ENCODE measurements at places on chromosomes 13 and 19. TPM values are rescaled to one million over a fixed set of nuclear protein-coding genes. Genes with fewer than 3 reads are reported as not detected.

The RASIP1 gene
- total RNA-seq: 0.71 TPM

The UBL3 gene
- 17.2 TPM for total RNA-seq

The LYPD3 gene
- 13.3 TPM for total RNA-seq

The ZNF682 gene
- total RNA-seq: 2.1 TPM

The PSG7 gene
- not detected for total RNA-seq

The F10 gene
- not detected for total RNA-seq

The ZNF808 gene
- total RNA-seq: 18.5 TPM

The ZNF460 gene
- 168 TPM for total RNA-seq

The C19orf85 gene
- total RNA-seq: not detected

The ZNF254 gene
- total RNA-seq: 13.5 TPM

The S1PR4 gene
- total RNA-seq: 0.43 TPM

The SLC25A41 gene
- total RNA-seq: 0.21 TPM

The SIGLEC10 gene
- not detected for total RNA-seq

The TBC1D4 gene
- 24.6 TPM for total RNA-seq

The TUBA3C gene
- not detected for total RNA-seq

The OR4F17 gene
- total RNA-seq: not detected

The PDE4A gene
- 1.9 TPM for total RNA-seq

The ALKBH7 gene
- 35.5 TPM for total RNA-seq

The ZNF729 gene
- not detected for total RNA-seq

The STARD13 gene
- total RNA-seq: 0.68 TPM

The ZFP14 gene
- 2.8 TPM for total RNA-seq

The KCNN4 gene
- total RNA-seq: 1.4 TPM

The FAM124A gene
- total RNA-seq: not detected

The RNF225 gene
- total RNA-seq: 2.1 TPM

The RYR1 gene
- 8.0 TPM for total RNA-seq

The ZNF845 gene
- total RNA-seq: 15.6 TPM

The NLRP11 gene
- not detected for total RNA-seq

The LRRC8E gene
- total RNA-seq: 18.1 TPM

The RNF113B gene
- not detected for total RNA-seq

The PSG6 gene
- not detected for total RNA-seq

The LILRA6 gene
- total RNA-seq: not detected

The CD37 gene
- total RNA-seq: not detected

The ARRDC2 gene
- 8.4 TPM for total RNA-seq

Data from nasal cavity respiratory epithelium epithelial cell of viscerocranial mucosa (primary cell).